ENCODE measurements at places on chromosomes 16 and 17. TPM values are rescaled to one million over a fixed set of nuclear protein-coding genes. Genes with fewer than 3 reads are reported as not detected.

DNA sequence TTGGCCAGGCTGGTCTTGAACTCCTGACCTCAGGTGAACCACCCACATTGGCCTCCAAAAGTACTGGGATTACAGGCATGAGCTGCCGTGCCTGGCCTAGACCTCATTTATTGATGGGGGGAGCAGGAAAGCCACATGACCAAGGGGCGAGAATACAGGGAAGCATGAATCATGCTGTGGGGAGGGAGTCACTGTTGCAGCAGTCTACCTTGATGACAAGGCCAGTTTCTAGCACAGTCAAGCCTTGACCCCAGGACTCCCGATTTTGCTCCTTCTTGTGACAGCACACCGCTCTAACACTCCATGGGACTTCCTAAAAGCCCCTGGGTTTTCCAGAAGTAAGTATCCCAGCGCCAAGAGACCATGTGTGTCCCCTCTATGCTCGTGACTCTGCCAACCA lies 42.9 kb upstream of the IRF8 start:
- H3K4me3 ChIP-seq: no peak overlapping the region
- H3K27me3 ChIP-seq: peaks cover 34% of the 10 kb centered on the region
- H3K4me1 ChIP-seq: no peaks in the 10 kb centered on the region
- H3K27ac ChIP-seq: no peak overlapping the region

DNA sequence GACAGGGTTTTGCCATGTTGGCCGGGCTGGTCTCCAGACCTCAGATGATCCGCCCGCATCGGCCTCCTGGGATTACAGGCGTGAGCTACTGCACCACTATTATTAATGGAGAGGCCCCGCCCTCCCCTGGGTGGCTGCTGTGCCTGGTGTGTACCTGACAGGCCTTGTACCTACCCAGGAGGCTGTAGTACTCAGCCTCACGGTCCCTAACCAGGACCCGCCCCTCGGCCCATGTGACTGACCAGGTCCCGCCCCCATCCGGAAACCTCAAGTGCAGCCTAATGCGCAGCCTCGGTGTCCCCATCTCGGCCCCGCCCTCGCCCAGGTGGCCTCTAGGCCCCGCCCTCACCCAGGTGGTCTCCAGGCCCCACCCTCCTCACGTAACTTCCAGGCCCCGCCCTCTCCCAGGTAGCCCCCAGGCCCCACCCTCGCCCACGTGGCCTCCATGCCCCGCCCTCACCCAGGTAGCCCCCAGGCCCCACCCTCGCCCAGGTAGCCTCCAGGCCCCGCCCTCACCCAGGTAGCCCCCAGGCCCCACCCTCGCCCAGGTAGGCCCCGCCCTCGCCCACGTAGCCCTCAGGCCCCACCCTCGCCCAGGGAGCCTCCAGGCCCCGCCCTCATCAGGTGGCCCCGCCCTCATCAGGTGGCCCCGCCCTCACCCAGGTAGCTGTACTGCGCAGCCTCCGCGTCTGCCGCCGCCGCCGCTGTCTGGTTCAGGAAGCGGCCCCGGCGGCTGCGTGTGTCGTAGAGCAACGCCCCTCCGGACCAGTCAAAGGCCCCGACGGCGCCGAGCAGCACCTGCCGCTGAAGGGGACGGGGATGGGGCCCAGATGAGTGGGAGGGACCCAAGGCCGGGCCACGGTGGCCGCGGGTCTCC lies 31.0 kb downstream of the HASPIN start:
- H3K27me3 ChIP-seq: no peaks in the 10 kb centered on the region
- H3K4me3 ChIP-seq: peak overlapping the region; percentile 69
- peaks cover 4% of the 10 kb centered on the region for H3K4me1 ChIP-seq
- H3K27ac ChIP-seq: no peak overlapping the region
- peak; percentile 93 for DNase-seq

DNA sequence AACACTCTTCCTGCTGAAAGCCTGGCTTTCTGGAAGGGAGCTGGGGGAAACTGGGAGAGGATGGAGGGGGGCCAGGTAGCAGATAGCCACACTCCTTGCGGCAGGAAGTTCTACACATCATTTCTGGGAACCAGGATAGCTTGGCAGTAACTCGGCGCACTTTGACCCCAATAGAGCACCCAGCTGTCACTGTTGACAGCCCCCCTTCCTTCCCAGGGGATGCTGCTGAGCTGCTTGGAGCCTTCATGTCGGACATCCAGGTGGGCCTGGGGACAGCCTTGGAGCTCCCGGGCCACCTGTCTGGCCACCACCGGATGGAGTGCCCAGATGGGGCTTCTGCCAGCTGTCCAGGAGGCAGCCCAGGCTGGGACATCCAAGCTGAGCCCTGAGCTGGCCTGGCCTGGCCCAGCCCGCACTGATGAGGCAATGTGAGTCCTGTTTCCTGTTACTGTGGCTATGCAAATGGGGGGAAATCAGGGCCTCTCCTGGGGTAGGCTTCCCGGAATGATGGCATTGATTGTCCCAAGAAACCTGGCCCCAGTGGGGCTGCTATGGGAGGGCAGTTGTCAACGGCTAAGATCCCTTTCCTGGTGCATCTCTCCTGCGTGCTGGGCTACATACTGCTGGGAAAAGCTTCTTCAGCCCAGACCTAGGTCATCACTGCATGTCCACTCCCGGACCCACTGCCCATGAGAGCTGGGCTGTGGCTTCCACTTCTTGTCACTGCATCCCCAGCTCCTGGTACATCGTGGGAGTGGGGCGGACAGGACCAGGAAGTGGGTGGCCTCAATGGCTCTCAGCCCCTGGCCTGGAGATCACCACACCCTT lies 50.0 kb downstream of the SOCS1 start:
- no peaks in the 10 kb centered on the region for H3K36me3 ChIP-seq
- DNase-seq: no peak
- H3K27ac ChIP-seq: no peak overlapping the region

Gene NKD1
- total RNA-seq: 0.07 TPM

Gene IGFALS
- total RNA-seq: not detected
